Left cardiac atrium (tissue), 4 donors: ENCODE measurements at places on chromosomes 4 and X.

- DNase-seq = no peak
Measured at GRCh38 chr4:119002476-119002875, 113.8 kb downstream of the SYNPO2 start.

DNA sequence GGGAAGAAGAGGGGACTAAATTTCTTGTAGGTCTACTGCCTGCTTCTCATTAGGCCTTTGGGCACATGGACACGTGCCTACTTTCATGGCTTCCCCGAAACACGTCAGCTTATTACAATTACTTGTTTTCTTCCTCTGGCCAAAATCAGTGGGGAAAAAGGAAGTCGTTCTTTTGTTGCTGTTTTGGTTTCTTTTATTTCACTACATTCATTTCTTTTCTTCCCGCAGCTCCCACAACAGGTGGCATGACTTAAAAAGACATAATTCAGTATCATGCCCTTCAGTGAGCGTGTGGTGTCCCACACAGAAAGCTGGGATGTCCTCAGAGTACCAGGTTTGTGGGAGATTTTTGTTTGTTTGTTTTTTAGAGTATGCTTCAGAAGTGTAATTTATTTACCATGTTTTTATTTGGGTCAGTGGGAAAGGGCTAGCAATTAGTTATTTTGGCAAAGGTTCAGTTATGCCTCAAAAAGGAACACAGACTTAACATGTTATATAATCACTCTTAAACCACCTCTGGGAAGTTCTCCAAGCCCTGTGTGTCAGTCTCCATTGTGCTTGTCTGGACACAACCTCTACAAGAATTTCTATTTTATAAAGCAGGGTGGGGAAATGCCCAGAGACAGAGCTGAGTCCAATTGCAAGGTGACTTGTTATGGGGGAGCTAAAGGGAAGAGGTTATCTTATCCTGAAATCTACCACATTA lies 44.2 kb upstream of the SPRY1 start:
- no peak for DNase-seq

GRCh38 chrX:35819241-35819640 lies 21.1 kb downstream of the MAGEB16 start:
- DNase-seq = no peak

DNA sequence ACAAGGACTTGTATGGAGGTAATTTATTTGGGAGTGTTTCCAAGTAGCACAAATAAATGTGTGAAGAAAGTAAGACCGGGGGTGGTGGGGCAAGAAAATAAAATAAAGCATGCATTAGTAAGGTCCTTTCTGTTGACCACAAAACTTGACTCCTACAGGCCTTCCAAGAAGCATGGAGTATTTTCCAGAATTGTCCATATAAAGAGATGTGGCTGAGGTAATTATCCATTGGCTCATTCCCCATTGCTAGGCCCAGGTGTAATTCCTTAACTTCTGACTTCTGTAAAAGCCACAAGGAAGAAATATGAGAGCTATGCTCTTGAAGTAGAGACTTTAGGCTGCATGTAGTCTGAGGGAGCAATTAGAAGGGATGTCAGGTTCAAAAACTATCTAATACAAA lies 430.5 kb upstream of the PABPC4L start:
- no peak for DNase-seq

GRCh38 chrX:21885568-21885967 lies 29.8 kb downstream of the YY2 start:
- DNase-seq = no peak

DNA sequence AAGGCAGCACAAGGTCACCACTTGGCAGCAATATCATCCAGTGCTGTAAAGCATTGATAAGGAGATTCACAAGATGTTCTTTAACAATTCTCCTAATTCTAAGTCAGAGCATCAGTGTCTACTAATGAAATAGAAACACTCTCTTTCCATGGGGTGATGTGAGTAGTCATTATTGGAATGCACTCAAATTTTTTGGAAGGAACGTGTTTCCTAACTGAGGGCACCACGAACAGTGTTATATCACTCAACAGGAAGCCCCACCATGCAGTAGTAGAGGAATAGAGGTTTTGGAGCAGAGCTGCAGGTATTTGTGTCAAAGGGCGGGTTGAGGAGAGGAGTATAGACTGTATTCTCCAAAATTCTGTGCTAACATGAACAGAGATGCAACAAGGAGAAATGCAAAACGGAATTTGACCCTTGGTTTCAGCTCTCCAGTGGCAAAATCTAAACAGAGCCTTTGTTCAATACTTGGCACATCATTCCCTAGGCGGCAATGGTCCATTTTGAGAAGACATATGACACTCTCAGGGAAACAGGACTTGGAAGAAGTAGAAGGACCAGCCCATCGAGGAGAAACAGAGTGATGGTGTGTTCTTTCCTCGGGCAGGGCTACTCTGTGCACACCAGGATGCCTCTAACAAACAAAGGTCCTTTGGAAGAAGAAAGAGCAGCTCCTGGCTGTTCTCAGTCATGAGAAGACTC lies 98.9 kb downstream of the CPEB2 start:
- no peak for DNase-seq

DNA sequence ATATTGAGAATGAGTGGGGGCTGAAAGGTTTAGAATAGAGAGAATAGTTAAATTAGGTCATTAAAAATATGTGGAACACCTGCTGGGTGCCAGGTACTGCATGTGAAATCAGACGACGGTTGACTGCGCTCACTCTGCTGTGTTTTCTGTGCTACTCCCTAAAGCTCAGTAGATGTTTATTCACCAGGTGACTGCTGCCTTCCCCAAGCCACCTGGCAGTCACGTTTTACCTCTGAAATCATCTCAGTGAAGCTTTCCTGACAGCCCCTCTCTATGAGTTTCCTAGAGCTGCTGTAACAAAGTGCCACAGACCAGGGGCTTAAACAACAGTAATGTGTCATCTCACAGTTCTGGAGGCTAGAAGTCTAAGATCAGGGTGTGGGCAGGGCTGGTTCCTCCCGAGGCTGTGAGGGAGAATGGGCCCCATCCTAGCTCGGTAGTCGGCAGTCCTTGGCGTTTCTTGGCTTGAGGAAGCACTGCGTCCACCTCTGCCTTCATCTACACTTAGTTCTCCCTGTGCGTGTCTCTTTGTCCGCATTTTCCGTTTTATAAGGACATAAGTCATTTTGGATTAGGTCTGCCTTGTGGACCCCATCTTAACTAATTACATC lies 25.3 kb downstream of the ADD1 start:
- no peak for DNase-seq

GRCh38 chrX:67673741-67674274 lies 130.0 kb downstream of the AR start:
- no peak for DNase-seq

GRCh38 chr4:159425737-159426305 lies 322.9 kb downstream of the RAPGEF2 start:
- DNase-seq = no peak

DNA sequence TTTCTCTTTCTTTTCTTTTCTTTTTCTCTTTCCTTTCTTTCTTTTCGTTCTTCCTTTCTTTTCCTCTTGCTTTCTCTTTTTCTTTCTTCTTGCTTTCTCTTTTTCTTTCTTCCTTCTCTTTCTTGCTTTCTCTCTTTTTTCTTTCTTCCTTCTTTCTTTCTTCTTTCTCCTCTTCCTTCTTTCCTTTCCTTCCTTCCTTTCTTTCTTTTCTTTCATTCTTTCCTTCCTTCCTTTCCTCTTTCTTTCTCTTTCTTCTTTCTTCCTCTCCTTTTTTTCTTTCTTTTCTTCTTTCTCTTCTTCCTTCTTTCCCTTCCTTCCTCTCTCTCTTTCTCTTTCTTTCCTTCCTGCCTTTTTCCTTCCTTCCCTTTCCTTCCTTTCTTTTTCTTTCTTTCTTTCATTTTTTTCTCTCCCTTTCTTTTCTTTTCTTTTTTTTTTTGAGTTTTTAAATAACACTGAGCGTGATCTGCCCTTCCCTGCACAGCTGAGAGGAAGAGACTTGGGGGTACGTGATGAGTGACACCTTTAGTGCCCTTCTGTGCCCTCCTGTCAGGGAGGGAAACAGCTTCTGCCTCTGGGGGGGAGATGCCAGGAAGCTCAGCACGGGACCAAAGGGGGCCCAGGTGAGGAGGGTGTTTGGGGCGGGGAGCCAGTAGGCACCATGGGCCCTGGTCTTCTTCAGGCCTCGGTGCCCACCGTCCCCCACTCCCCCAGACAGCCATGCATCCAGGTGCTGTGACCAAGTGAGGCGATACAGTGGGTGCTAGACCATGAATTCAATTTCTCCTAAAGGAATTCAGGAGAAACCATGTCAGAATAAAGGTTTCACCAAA lies 36.6 kb upstream of the CDKN2AIP start:
- no peak for DNase-seq

DNA sequence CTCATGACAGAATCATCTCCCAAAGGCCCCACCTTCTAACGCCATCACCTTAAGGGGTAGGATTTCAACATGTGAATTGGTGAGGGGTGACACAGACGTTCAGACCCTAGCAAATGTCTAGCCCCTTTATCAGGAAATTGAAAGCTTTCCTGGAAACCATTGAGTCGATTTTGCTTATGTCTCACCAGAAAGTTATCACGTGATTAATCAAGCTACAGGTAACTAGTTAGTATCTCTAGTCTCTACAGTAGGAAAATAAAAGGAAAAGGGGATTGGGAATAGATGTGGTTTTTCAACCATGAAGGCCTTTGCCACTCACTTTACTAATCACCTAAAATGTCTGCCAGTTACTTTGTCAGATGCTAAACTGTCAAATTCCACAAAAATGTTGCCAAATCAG lies 1133.0 kb downstream of the PDHA2 start:
- DNase-seq = no peak

DNA sequence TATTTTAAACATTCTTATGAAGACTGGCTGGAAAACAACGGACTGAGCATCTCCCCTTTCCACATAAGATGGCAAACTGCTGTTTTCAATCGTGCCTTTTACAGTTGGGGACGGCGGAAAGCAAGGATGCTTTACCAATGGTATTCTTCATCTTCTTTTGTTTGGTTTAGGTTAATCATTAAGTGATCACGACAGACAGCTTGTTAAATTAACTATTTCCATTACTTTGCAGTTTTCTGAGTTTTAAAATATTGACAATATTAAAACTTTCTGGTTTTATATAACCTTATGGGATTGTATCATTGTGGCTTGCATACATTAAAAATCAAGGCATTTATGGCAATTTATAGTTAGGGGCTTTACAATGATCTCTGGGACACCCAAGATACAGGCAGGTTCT lies 3.8 kb downstream of the MBTPS2 start:
- DNase-seq = no peak

GRCh38 chr4:8905773-8906667 lies 34.4 kb upstream of the HMX1 start:
- peak; percentile 14 for DNase-seq

DNA sequence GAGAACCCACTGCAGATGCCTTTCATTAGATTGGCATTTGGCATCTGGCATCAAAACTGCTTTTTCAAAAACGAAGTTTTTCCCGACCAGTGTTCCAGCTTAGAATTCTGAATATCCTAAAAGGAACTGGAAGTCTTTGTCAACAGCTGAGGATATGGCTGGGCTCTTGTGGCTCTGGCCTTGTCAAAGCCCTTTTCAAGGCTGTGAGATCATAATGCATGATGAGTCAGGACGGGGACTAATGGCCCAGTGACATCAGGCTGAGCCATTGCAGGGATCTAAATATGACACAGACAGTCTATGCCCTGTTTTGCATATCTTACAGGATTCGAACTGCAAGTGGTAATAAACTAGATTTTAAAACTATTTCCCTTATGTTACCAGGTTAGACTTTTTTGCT lies 306.4 kb downstream of the PTTG2 start:
- DNase-seq = no peak

GRCh38 chr4:136803433-136803832 lies 728.9 kb downstream of the PCDH18 start:
- DNase-seq = no peak

DNA sequence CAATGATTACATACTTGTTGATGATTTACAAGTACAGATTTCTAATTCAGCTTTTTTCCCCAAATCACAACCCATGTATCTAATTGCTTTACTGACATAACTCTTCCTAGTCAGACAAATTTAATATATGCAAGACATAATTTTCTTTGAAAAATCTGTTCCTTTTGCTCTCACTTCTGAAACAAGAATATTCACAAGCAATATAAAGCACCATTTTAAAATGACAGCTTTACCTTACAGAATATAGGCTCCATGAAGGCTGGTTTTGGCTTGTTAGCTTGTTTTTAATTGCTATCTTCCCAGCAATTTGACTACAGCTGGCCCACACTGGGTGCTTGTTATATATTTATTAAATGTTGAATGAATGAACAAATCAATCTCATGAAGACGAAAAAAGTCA lies 24.5 kb downstream of the GPM6A start:
- DNase-seq = no peak

GRCh38 chrX:13427441-13428052 lies 107.7 kb upstream of the ATXN3L start:
- no peak for DNase-seq

GRCh38 chr4:71338846-71339593 lies at the start of gene SLC4A4:
Gene SLC4A4, plus strand, starts transcription at chr4:71339020.
- no peak for DNase-seq

DNA sequence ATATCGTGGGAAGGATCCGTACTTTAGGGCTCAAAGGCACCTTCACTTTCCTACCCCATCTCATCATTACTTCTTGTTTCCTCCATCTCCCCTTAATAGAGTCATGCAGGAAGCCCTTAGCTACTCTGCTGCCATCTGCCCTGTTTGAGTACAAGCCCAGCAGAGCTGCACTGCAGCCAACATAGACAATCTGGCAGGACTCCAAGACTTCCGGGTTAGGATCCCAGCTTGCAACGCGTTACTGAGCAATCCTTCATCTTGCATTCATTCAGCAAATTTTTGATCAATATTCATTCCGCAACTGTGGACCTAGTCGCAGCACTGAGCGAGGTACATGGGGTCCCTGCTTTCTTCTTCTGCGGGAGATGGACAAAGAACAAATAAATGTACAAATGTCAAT lies 344.9 kb downstream of the BCOR start:
- DNase-seq = no peak

GRCh38 chr4:54545663-54546424 lies 111.9 kb upstream of the KIT start:
- no peak for DNase-seq

- no peak for DNase-seq
Measured at GRCh38 chr4:19791422-19792123, 460.1 kb upstream of the SLIT2 start.

DNA sequence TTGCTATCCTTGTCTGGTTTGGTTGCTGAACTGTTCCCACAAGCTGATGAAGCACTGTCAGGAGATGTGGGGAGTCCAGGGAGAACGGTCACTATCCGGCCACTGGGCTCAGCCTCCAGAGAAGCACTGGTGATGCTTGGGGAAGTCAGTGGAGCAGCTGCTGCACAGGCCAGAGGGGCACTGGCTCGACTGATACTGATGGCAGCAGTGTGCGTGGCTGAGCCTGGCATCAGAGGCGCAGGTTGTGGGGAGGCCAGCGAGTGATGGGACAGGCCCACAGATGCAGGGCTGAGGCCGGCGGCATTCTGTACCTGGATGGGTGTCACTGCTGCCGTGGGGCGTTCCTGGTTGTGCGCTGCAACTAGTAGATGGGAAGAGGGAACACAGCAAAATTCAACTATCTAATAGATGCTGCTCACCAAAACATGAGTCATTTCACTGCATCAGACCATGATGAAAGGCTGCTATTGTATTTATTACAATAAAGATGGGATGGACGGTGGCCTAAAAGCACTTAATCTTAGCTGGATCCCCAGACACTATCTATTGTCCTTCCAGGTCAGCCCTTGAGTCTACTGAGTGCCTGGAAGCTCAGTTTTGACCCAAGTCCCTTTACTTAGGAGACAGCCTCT lies 106.3 kb upstream of the CBR4 start:
- DNase-seq = no peak
